Stimulated activated CD4-positive, alpha-beta T cell treated with anti-CD3 and anti-CD28 coated beads, Interleukin-12 subunit alpha, Interleukin-12 subunit beta, amount 100 ng/mL, for 24 hours (primary cell): ENCODE measurements at places on chromosomes 1 and 21.

- no peak for DNase-seq
Observed at GRCh38 chr1:19700079-19700777, 35.6 kb downstream of the HTR6 start.

DNA sequence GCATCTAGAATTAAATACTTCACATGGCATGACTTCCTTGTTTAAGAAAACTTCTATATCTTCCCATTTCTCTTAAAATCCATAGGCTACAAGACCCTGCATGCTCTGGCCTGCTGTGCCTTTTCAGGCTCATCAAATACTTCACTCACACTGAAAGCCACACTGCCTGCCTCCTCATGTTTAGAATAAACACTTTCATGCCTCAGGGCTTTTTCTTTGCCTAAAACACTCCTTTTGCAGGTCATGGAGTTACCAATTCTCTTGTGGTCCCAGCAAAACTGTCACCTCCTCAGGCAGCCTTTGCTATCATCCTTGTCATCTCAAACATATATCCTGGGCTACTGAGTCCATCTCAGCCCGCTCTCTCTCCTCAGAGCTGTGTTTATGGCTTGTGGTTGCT is 5.5 kb downstream of the SGIP1 start:
- DNase-seq: no peak

- DNase-seq: no peak
Observed at GRCh38 chr1:58964428-58964827, 180.6 kb upstream of the JUN start.

DNA sequence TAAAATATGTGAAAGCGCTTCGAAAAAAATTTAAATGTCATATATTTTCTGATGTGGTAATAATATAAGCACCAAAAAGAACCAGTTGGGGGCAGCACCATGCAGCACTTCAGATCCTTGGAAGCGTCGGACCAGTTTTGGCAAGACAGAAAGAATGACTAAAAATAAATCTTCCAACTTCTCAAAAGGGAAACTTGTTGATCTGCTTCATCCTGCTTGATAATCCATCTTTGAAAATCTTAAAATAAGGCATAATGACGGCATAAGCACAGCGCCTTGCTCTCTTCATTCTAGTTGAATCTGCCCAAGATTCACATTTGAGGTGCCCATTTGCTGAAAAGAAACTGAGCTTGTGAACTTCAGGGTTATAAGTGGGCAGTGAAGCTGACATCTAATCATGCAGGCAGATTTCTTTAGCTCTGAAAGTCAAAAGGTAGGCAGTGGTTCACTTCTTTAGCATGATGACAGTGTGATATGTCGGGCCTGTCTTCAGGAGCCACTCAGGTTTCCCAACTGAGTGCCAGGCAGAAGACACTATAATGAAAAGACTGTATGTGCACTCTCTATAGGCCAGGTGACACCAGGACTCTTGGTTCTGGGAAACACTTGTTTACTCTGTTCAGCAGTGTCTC is 19.8 kb upstream of the MUTYH start:
- peak; percentile 50 for DNase-seq

DNA sequence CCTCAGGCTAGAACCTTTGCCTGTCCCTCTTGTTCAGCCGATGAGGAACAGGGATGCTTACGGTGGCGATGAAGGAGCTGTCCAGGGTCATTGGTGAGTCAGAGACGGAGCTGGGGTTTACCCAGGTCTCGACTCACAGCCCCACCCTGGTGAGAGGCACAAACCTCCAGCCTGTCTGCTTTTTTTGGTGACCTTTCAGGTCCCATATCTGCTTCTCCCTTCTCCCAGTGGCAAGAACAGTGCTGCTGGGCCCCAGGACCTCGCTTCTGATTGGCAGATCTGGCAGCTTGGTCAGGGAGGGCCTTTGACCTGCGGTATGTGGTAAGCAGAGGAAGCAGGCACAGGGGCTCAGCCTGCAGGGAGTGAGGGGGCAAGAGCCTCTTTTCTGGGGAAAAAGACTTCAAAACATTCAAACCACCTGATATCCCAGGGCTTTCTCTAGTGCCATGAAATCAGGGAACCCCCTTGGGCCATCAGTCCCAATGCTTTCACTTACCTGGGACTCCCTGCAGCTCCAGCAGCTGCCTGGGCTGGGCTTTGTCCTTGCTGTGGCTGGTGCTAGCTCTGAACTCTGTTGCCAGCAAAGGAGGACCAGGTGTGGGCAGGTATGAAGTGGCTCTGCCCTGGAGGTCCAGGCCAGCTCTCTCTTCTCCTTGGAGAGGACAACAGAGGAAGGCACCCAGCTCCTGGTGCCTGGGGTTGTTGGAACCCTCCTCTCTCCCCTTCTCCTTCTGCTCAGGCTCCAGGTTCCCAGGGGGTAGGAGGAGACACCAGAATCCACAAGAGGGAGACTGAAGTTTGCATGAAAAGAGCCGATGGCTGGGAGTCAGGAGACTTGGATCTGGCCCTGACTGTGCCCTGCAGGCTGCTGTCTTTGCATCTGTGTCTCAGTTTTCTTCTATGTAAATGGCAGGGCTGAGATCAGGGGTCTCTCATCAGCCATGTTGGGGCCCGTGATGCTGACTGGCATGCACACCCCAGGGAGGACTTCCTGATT is 41.4 kb downstream of the TRIM62 start:
- DNase-seq: no peak

- no peak for DNase-seq
Observed at GRCh38 chr1:63268876-63269275, 53.5 kb upstream of the FOXD3 start.

- no peak for DNase-seq
Observed at GRCh38 chr21:31874812-31875212, 2.0 kb downstream of the HUNK start.

- DNase-seq: no peak
Observed at GRCh38 chr1:1058921-1059493, 15.1 kb downstream of the RNF223 start.

GRCh38 chr1:188986745-188987417 is 1490.8 kb downstream of the BRINP3 start:
- no peak for DNase-seq

DNA sequence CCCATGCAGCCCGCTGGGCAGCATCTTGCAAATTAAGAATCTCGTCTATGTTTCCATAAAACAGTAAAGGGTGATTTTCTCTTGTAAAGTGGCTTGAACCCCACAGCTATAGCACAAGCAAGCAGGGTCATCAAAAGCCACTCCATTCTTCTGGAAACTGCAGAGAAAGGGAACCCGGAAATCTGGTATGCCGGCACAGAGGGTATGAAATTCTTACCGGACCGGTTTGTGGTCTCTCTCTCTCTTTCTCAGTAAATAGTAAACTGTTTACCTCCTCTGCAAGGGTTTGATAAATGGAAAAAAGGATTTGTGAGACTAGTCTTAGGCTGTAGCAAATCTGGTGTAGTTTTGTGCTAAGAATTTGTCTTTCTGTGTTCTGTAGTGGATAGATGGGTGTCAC is 2.7 kb upstream of the ADSS2 start:
- no peak for DNase-seq

- DNase-seq: no peak
Observed at GRCh38 chr1:162466797-162467196, 30.8 kb upstream of the UHMK1 start.

DNA sequence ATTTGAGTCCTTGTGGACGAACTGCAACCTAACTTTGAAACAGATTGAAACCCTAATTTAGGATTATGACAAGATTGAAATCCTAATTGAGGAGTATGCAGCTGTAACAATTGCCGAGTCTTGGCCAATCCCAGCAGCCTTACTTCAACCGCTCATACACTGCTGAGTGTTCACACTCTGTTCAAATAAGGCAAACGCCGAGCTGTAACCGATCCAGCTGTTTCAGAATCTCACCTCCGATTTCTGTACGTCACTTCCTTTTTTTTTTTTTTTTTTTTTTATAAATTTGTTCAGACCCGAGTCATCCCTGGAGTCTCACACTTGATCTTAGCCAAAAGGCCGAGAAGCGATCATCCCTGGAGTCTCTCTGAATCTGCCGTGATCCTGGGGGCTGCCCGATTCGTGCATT is 22.3 kb upstream of the ATP5PO start:
- no peak for DNase-seq

DNA sequence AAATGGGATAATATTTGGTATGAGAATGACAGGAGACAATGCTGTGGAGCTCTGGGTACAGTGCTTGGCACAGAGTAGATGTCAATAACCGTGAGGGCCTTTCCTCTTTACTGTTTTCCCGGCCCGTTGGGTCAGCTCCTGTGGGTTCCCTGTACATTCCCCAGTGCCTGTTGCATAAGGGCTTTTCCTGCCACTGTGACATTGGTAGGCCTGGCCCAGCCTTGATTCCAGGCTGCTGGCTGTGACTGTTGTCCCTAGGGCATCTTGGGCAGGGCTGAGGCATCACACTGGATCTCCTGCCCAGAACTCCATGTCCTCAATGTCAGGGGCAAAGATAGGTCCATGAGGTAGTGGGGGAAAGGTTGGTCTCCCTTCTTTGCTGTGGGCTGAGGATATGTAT is 25.8 kb upstream of the MYCL start:
- no peak for DNase-seq

GRCh38 chr1:1391225-1391624 is 7.9 kb downstream of the CCNL2 start:
- no peak for DNase-seq

DNA sequence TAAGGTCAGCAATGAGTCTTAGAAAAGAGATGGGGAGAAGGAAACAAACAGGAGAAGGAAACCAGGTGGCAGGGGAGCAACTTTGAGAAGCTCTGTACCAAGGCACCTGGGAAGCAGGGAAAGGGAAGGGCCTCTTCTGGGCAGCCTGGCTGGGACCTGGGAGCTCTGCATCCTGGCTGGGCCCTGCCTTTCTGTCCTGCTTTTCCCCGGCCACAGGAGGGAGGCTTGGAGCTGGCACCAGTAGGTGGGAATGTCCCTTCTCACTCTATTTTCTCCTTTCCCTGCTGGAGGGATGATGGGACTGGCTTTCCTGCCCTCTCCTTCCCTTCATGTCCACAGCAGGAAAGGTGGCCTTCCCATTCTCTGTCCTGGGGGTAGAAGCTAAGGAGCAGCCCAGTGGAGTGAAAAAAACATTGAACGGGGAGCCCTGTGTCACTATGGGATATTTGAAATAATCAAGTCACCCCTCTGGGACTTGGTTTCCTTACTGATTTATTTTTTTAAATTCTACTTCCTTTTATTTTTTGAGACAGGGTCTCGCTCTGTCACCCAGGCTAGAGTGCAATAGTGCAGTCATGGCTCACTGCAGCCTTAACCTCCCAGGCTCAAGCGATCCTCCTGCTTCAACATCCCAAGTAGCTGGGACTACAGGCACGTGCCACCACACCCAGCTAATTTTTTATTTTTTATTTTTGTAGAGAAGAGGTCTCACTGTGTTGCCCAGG is 5.1 kb upstream of the NES start:
- no peak for DNase-seq

GRCh38 chr1:154873321-154873950 is 3.4 kb upstream of the KCNN3 start:
- DNase-seq: no peak

DNA sequence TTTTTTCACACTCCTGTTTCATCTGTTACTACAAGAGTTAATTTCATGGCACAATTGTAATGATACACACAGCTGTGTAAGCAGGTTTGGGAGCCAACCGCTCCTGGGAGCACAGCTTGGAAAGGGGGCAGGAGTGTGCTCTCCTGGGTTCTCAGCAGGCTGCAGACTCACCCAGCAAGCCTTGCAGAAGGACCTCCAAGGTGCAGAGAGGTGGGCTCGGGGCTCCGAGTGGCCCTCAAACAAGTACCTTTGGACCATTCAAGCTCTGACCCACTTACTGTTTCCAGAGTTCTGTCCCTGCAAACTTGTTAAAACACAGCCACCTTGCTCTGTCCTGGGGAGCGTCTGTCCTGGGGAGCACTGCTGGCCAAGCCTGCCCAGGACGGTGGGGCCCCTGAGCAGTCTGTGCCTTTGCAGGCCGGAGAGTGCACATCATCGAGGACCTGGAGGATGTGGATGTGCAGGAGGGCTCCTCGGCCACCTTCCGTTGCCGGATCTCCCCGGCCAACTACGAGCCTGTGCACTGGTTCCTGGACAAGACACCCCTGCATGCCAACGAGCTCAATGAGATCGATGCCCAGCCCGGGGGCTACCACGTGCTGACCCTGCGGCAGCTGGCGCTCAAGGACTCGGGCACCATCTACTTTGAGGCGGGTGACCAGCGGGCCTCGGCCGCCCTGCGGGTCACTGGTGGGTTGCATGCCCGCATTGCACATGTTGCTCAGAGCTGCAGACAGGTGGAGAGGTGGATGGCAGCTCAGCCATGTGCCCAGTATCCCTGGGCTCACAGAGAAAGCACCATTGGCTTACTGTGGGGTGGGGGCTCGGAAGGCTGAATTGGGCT is 78.0 kb downstream of the OBSCN start:
- DNase-seq: no peak

GRCh38 chr1:207841901-207842300 is 69.0 kb downstream of the CD34 start:
- DNase-seq: no peak
